Activated CD4-positive, alpha-beta T cell treated with anti-CD3 and anti-CD28 coated beads, Interleukin-2, amount 50 U/mL, for 1 hour (primary cell): ENCODE measurements at places on chromosomes 2 and 18.

DNA sequence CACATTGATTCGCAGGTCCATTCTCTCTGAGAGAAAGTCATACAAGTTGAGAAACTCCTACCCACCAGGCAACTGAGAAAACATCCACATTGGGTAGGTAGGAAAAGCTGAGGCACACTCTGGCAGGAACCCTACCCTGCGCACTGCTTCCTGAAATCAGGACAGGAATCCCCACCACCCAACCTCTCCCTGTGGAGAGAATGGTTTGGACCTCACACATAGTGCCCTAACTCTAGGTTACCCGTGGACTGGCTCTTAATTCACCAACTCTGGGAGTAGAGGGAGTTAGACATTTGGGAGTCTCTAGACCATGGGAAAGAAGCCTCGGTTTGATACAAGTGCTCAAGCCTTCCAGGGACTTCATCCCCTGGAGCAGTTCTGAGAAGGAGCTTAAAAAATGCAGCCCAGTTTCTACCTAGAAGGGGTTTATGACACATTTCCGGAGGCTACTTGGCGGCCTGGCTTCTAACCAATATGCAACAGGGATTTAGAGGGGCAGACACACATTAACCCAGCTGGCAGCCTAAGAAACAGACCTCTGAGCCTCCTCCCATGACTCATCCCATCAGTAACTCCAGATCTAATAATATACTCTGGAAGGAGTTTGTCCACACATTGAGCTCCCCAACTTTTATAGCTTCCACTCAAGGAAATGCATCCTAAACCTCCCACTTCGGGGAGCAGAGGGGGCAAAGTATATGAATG, 136.7 kb downstream of the EML6 start:
- DNase-seq, result no peak

- DNase-seq, result no peak
Observed at GRCh38 chr2:180554330-180554729, 426.1 kb upstream of the UBE2E3 start.

- no peak for DNase-seq
Observed at GRCh38 chr2:137957033-137957432, 7.2 kb upstream of the HNMT start.

DNA sequence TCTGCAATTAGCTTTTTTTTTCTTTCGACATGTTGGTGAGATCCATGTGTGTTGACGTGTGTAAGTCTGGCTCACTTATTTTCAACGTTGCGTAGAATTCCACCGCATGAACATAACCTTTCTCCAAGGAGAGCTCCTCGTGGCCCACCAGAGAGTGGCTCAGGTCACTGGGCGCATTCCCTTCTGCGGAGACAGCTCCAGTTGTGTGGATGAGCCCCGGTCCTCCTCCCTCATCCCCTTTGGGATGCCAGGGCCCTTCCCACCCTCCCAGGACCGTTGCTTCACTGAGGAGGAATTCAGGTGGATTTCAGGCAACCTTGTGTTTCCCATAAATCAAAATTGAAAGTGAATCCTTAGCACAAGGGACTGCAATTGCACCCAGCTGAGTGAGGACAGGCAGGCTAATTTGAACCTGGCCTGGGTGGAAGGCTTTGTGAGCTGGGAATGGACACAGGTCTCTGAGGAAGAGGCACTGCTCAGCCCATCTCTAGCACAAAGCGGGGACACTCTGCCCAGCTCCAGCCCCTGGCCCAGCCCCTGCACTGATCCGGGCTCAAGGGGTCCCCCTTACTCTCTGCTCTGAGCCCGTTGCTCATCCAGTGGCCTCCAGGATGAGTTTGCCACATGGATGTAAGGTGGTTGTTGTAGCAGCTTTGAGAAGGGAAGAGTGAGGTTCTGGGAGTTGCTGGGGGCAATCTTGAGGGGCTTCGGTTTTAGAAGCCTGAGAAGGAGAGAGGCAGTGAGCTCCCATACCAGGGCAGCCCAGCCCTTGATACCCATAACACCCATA, 57.8 kb upstream of the HAAO start:
- DNase-seq, result no peak

DNA sequence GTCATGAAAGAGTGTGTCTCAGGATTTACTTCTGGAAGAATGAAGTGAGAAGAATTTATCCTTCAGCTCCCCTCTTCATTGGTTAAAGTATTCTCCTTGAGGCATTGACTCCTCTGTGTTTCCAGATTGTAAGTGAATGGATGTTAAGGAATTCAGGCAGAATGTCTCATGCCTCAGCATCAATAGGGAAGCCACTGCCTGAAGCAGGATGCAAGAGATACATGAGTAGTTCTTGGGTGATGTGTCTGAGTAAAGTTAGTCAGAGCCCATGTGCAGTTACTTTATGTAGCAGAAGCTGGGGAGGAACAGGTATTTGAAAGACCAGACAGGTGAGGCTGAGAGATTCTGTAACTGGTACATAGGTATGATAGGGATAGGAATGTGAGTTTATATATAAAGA, 34.0 kb upstream of the TMEFF2 start:
- no peak for DNase-seq

DNA sequence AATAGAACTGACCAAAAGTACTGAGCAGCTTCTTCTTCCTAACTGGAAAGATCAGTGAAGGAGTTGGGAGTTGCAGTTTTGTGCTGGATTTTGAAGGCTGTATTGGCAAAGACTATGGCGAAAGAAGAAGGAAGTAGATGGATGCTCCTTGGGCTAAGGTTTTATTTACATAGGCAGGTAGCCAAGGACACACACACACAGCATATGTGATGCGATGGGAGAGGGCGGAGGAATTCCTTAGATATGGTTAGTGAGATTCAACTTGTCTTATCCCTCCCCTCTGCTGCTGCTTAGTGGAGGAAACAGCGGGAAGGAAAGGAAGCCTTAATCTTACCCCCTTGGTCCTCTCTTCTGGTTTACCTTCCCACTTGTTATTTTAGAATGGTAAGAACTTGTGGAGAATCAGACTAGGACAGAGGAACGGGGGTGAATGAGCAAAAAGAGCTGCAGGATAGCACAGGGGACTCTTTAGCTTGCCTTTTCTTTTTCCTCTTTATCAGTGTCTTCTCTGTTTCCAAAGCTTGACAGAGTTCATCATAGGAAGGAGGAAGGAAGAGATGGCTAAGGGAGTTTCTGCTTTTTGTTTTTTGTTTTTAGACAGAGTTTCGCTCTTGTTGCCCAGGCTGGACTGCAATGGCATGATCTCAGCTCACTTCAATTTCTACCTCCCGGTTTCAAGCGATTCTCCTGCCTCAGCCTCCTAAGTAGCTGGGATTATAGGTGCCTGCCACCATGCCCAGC, 87.9 kb downstream of the OSBPL6 start:
- DNase-seq, result no peak

- DNase-seq, result no peak
Observed at GRCh38 chr2:111182121-111182520, 61.4 kb downstream of the BCL2L11 start.

DNA sequence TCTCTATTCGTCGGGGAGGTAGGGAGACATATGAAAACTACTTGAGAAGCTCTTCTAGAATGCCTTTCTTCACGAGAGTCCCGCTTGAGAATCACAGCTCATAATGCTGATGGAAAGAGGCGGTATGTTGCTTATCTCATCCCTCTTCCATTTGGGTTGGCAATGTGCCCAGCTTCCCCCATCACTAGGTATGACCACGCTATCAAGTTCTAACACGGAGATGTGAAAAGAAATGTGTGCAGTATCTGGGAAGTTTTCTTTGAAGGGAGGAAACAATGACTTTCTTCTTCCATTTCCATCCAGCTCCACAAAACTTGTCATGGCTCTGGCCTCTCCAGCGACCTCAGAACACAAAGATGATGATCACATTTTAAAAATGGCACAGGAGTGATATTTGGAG, 742.4 kb downstream of the DCDC2C start:
- DNase-seq, result no peak

DNA sequence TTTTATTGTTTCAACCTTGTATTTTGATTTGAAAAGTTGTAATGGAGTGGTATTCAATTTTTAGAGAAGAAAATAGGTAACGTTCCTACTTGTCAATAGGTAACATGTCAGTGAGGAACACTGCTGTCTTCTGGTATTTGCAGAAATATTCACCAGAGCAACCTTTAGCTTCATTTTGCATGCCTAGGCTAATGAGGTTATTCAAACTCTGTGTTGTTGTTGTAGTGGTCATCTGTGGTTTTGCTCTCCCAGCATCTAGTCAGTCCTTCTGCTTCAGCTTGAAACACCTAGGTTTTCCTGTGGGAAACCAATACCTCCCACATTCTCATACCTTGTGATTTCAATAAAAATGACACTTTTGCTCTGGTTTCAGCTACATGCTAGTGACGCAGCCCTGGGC, 98.4 kb downstream of the LYPD6 start:
- DNase-seq, result no peak

GRCh38 chr2:135226961-135227360, 174.9 kb downstream of the RAB3GAP1 start:
- DNase-seq, result no peak

DNA sequence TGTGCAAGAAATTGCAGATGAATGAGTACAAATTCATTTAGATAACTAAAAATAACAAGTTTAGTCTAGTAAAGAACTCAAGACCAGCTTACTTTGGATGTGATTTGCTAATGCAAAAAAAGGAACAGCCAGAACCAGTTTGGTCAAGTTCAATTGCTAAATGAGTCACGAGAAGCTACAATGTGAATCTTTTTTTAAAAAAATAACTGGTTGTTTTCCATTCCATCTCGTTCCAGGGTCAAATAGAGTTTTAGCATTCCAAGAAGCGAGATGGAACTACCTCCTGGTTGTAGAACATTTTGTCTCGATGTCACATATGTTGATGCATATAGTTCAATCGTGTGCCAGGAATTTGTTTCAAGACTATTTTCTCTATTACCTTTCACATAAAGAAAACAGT, 65.0 kb upstream of the IKZF2 start:
- DNase-seq, result no peak

GRCh38 chr2:26144953-26145680, 27.8 kb upstream of the GAREM2 start:
- peak; percentile 60 for DNase-seq

DNA sequence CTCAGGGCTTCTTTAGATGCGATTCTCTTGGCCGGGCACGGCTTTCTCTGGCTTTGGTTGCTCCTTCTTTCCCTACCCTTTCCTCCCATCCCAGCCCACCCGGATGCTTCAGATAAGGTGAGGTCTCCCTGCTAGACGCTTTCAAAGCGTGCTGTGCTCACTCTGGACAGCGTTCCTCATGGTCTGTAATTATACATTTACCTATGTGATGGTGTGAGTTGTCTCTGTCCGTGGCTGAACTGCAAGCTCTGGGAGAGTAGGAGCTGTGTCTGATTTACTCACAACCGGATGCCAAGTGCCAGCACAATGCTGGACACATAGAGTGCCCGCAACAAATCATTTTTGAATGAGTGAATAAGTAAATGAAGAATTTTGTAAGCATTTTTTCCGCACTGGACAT, 26.8 kb upstream of the PNPT1 start:
- DNase-seq, result no peak

DNA sequence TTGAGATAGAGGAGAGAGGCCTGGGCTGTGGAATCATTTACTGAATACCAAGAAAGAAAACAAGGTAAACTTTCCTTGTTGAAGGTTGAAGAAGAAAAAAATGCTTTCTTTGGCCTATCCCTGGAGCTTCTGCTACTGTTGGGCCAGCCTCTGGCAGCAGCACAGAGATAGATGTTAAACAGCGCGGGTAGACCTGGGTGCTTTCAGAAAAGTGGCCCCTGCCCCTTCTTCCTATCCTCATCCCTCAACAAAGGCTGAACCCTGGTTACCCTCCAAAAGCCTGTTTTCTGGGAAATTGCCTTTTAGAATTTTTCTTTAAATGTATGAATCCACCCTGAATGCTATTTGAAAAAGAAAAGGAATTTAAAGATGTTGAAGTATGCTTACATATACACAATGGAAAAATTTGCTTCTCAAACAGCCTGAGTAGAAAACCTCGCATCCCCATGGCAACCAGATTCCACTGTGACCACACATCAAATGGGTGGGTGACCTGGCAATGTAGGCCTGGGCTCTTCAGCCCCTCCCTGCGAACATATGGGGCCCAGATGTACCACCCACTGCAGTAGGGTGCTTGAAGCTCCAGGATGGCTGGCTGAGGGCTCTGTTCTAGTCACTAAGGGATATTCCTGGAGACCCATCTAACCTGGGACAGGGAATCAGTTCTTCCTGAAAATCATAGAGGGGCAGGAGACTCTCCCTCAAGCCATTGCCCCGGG, 23.4 kb upstream of the CHRNA1 start:
- no peak for DNase-seq

- no peak for DNase-seq
Observed at GRCh38 chr2:182101263-182101662, 115.6 kb downstream of the PPP1R1C start.

- no peak for DNase-seq
Observed at GRCh38 chr18:38933910-38934510, 1368.4 kb upstream of the CELF4 start.

GRCh38 chr2:240311821-240312220, 123.6 kb upstream of the GPC1 start:
- no peak for DNase-seq

GRCh38 chr18:49609256-49610021, 47.6 kb downstream of the LIPG start:
- DNase-seq, result no peak

DNA sequence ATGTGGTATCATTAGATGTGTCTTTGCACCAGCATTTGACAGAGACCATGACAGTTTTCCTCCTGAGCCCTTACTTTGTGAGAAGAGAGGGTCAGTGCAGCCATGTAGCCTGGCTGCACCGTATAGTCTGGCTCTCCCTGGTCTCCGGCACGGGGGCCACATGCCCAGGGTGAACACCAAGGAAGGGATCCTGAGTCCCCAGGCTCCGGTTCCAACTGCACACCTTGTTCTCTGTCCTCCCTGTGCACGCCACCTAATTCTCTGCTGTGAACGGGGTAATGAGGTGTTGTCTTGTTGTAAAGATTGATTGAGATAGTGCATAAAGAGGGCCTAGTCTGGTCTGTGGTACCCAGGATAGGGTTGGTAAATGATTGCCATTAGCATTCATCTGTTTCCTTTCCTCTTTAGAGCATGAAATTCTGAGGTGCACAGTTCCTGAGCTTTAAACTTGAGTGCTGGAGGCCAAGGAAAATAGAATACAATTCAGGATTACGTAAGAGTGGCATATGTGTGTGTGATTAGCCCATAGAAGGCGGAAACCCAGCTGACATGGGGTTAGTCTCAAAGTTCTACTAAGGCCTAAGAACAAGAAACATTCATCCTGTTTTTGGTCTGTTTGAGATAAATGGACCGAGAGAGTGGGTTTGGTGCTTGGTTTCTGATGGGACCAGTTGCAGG, 55.5 kb downstream of the NCK2 start:
- DNase-seq, result no peak

DNA sequence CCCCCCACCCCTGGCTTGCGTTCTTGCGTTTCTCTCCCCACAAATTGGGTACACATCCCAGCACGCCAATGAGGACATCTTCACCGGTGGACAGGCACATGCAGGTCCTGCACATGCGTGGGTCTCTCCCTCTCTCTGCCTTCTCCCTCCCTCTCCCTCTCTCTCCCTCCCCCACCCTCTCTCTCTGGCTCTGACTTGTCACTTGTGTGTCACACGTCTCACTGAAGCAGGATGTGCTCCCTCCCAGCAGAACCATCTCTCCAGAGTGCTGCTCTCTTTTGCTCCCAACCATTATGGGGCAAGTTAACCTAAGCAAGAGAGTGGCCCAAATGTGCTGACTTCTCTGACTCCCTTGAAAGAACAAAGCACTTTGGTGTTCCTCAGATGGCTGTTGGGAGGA, 120.8 kb upstream of the CAB39 start:
- DNase-seq, result no peak
